GF-D8 (cell line): ENCODE measurements at places on chromosomes 12 and 14.

GRCh38 chr14:90780519-90780918 lies 35.7 kb downstream of the TTC7B start:
- no peak for DNase-seq

DNA sequence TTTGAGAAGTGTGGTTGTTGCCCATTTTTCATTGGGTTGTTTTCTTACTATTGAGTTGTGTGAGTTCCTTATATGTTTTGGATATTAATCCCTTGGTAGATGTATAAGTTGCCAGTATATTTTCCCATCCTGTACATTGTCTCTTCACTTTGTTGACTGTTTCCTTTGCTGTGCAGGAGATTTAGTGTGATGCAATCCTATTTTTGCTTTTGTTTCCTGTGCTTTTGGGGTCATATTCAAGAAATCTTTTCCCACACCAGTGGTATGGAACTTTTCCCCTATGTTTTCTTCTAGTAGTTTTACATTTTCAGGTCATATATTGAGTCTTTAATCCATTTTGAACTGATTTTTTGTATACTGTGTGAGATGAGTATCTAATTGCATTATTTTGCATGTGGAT lies 92.8 kb downstream of the PTHLH start:
- no peak for DNase-seq

GRCh38 chr14:103848175-103849077 lies 1.1 kb upstream of the PPP1R13B start:
- no peak for DNase-seq

DNA sequence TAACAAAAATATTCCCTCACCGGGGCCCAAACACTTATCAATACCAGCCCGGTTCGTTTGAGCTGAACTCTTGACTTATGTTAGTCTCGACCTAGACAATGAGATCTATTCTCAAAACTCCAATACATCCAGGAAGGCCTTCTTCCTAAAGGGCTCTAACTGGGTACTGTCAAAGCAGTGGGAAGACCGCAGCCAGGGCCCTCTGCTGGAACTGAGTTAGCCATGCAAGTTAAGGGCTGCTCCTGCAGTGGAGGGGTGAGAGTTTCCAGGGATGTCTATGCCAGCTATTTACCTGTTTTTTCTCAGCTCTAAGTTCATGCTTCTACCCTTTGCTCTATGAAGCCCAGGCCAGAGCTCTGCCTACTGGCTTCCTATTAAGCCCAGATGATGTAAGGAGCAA lies 348.8 kb downstream of the GXYLT1 start:
- DNase-seq: no peak

- DNase-seq: no peak
These were observed 97.4 kb downstream of the CDK17 start for GRCh38 chr12:96302687-96303310.

- DNase-seq: no peak
These were observed 106.0 kb downstream of the SLC41A2 start for GRCh38 chr12:104852102-104852501.

DNA sequence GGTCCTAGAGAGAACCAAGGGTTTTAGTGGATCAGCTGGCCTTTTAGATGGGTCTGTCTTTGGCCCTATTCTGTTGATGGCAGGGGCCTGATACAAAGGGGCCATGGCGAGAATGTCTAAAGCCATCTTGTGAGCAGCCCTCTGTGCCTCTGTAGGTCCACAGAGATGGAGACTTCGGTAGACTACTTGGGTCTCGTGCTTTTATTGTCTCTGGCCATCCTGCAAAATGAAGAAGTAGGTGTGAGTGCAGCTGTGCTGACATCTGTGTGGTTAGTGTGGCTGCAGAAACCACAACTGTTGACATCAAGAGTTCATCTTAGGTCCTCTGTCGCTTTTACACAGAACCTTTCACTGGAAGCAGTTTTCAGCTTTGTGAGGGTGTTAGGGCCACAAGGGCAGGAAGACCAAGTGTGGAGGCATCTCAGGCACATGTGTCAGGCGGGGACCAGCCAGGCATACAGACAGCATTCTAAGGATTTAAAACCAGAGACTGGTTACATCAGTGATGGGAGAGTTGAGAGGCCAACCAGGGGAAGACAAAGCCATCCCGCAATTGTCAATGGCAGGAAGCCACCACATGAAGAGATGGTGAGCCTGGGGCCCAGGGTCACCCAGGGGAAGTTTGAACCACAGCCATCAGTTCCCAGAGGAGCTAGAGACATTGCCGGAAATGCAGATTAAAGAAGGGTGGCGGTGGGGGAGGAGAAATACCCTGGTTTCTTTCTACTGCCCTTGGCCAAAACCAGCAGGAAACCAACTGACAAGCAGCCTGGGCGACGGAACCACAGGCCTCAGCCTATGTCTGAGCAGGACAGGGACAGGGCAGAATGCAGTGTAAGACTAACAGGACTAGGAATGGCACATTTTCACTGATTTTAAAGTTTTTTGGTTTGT lies 13.0 kb upstream of the TPCN1 start:
- DNase-seq: peak; percentile 98

- DNase-seq: no peak
These were observed 49.1 kb downstream of the KCNA1 start for GRCh38 chr12:4958697-4959375.

- no peak for DNase-seq
These were observed 135.6 kb downstream of the SAMD4A start for GRCh38 chr14:54702492-54702891.

GRCh38 chr14:103782376-103782775 lies 65.0 kb downstream of the PPP1R13B start:
- peak; percentile 39 for DNase-seq

DNA sequence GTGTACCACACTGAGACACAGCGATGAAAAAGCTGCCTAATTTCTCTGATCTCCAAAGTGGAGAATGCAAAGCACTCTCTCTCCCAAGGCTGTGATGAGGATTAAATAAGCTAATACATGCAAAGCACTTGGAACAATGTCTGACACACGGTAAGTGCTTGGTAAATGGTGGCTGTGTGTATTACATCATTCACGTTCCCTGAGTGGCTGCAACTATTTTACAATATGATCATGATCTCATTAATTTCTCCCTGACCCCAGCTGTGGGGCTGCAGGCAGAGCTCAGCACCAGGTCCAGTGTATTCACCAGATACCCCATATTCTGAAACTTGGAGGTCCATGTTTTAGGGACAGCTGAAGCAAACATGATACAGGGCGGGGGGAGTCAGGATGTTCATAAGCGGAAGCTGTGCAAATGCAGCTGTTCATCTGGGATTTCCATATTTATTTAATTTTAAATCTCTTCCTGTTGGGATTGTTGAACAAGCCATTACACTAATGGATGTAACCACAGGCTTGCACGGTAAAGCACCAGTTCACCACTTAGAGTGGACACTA lies 106.4 kb downstream of the CCDC60 start:
- DNase-seq: no peak

DNA sequence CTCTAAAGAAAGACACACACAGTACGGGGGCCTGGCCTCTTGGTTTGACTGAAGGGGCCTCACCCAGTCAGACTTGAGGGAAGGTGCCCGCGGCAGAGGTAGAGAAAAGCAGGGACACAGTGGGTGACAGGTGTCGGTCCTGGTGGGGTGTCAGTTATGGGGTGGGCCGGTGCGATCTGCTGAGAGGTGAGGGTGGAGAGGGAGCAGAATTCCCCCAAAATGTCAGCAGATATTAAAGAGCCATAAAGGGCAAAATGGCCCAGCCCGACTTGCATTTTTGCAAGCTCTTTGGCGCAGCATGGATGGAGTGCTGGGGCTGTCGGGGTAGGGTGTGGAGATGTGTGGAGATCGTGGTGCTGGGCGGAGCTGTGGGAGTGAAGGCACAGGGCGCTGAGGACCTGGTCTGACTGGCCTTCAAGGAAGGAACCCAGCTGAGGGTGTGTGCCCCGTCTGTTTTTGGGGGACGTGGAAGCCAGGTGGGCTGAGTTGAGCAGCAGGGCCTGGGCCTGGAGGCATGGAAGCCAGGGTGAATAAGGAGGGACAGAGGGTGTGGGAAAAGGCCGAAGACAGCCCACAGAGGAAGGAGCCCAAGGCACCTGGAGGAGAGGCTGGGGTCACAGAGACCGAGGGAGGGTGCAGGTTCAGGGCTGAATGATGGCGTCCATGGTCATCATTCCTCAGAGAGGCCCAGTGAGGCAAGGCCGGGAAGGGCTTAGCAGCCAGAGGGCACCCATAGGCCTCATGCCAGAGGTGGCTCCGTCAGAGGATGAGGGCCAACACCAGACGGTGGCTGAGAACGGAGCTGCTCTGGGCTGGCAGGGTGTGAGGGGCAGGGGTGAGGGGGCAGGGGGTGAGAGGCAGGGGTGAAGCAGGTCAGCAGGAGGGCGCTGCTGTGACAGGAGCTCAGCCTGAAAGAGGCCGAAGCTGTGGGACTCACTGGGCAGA lies 48.2 kb upstream of the DYNC1H1 start:
- no peak for DNase-seq

DNA sequence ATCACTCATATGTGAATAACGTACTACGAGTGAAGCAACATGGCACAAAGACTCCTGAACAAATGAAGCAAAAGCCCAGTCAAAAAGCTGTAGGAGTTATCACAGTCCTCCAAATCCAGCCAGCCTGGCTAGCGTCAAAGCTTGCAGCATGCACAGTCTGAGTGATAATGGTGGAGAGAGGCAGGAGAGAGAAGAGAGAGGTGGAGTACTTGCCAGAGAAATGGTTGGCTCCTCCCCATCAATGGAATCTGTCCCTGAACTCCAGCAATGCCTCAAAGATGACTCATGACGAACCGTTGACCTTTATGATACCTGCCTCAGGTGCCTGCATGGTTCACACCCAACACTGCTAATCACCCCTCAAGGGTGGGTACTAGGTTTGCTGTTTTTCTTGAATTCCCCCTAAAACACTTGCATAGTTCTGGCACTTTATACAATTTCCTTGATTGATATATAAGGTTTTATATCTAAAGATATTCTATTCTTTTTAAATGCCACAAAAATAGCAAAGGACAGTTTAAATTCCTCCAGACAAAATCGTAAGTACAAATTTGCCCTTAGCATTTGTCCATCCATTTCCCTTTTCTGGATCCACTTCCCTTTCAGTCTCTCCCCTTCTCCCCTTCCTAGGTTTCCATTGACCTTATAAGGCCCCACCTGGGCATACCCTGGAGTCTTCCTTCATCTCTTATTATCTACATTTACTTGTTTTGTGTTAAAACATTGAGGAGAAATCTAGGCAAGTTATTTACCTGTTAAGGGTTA lies 10.2 kb downstream of the ARHGDIB start:
- no peak for DNase-seq

- no peak for DNase-seq
These were observed 14.6 kb downstream of the PCNX4 start for GRCh38 chr14:60106339-60106738.

GRCh38 chr14:106417224-106418049 lies 891.1 kb downstream of the TMEM121 start:
- DNase-seq: no peak

GRCh38 chr14:26870722-26871617 lies 273.1 kb upstream of the NOVA1 start:
- no peak for DNase-seq

DNA sequence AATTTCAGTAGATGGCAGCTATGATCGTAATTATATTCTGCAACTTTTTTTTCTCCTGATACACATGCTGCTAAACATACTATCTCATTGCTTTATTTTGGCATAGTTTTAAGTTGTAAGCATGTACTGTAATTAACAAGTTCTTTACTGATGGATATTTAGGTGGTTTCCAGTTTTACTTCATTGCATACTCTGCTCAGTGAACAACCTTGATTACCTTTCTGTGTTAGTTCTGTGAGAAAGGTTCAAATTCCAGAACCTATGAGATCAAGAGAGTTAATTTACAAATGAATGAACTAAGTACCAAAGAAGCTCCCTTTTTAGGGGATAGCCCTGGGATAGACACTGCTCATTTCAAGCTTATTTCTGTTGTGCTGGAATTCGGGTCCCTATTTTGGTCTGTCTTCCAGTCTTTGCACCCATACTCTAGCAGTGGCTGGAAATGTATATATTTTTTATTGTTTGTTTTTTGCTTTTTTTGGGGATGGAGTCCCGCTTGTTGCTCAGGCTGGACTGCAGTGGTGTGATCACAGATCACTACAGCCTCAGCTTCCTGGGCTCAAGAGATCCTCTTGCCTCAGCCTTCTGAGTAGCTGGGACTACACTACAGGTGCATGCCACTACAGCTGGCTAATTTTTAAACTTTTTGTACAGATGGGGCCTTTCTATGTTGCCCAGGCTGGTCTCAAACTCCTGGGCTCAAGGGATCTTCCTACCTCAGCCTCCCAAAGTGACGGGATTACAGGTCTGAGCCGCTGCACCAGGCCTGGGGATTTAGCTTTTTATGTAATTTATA lies 10.6 kb downstream of the PAPOLA start:
- DNase-seq: no peak

DNA sequence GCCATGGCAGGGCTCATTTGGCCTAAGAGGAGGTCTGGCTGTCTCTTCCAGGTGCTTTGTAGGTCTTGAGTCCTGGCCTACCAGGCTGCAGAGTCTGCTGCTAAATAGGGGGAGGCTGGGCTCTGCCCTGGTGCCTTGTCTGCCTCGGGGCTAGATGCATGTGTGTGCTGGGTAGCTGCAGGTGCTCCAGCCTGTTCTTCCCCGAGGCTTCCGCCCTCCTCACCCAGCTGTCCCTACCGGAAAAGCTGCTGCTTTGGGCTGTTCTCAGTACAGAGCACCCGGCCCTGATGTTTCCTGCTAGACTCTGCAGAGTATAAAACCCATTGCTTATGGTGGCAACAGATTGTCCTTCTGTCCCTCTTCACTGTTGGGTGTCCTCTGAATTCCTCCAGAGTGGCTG lies 37.7 kb downstream of the RAB35 start:
- no peak for DNase-seq

- no peak for DNase-seq
These were observed 43.2 kb downstream of the TRAFD1 start for GRCh38 chr12:112168561-112168971.

DNA sequence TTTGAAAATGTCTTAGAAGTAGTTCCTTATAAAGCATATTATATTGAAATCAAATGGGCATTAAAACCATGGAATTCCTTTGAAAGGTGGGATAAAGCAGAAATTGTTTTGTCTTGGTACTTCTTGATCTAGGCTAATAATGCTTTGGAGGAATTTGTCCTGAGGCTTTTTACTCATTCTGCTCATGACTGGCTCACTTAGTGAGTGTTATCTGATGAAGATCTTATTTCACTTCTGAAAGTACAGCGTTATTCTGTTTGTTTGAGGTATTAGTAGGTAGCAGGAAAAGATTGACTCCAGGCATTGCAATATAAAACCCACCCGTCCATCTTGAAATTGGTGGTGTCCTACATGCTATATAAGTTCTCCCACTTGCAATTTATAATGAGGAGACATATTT lies 5.5 kb downstream of the C12orf71 start:
- no peak for DNase-seq

DNA sequence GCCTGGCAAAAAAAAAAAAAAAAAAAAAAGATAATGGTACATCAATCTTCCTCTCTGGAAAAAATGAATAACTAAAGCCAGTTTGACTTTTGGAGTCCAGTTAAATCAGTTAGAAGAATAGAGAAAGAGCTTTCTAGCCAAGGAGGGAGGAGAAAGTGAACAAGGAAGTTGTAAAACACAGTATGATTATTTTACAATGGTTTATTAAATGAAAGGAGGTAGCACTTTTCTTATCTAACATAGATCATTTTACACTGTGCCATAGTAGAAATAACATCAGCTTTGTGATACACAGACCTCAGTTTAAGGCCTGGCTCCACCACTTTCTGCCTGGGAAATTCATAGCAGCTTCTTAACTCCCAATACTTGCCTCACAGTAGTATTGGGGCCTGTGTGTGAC lies 15.4 kb upstream of the KITLG start:
- no peak for DNase-seq

GRCh38 chr14:100049220-100049619 lies 16.0 kb upstream of the EVL start:
- no peak for DNase-seq
